ENCODE measurements at places on chromosomes 5 and 9.

GRCh38 chr9:70220216-70220615 is 38.6 kb upstream of the SMC5 start:
- DNase-seq: no peak

DNA sequence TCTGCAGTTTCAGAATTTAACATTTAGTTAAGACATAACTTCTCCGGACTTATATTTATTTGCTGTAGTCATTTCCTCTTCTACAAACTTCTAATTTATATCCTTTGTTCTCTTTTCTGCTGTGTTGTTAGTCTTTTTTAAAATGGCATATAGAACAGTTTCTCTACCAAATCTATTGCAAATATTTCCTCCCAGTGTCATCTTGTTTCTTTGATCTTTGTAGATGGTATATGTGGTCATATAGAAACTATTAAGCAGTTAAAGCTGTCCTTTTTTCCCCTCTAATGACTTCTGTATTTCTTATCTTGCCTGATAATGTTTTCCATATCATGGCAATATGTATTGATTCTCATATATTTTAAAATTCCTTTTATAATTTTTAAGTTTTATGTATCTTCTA is 264.5 kb downstream of the MCTP1 start:
- DNase-seq: no peak

DNA sequence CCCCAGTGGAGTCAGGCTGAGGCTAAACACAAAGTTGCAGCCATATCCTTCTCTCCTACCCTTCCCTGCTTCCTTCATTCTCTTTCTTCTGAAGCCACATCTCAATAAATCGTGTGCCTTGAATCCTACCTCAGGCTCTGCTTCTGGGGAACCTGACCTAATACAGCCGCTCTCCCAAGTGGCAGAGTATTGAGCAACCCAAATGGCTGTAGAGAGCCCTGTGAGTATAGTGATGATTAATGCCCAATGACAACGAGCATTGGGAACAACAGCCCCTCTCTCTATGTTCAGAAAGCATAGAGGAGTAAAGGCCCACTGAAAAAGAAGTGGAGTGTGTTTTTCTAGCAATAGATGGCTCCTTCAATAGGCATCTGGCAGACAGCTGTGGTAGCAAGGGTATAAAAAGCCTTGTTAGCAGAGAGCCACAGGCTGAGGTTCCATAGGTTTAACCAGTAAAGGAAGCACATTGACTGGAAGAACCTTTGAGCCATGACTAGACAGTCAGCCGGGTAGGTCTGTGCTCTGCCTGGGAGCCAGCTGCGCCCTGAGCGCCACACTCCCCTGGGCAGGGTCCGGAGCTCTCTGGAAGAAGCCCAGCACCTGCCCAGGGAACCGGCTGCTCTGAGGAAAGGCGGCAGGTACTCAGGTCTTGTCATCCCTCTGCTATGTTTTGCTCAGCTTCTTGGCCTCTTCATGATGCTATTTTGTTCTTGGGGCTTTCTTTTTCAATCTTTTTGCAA is 22.6 kb upstream of the HSPA9 start:
- DNase-seq: no peak

- DNase-seq: no peak
Measured at GRCh38 chr9:70580606-70581195, 166.2 kb upstream of the KLF9 start.

GRCh38 chr5:166493612-166494011 is 1797.8 kb upstream of the WWC1 start:
- DNase-seq: no peak

- DNase-seq: no peak
Measured at GRCh38 chr5:140671472-140672125, 1.8 kb downstream of the DND1 start.

GRCh38 chr5:92566113-92566786 is 1014.8 kb downstream of the NR2F1-AS1 start:
- no peak for DNase-seq

DNA sequence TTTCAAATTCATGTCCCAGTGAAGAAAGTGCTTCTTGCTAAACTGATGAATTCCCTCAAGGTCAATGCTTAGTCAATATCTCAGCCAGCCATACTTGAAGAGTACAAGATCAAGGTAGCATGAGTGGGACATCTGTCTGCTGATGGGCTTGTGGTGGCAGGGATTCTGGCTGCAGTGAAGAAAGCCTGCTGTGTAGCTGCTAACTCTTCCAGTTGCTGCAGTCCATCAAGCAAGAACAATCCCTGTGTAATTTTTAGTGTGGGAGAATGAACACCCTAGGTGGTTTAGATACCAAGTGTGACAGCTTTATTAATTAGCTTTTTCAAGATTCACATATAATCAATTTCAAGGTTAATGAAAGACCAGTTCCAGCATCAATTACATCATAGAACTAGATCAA is 443.9 kb downstream of the TAF11L14 start:
- DNase-seq: no peak

Measured in DMS 273 treated with DMSO at 0.1 percent for 48 hours (cell line).